ENCODE measurements at places on chromosomes 16 and 17.

DNA sequence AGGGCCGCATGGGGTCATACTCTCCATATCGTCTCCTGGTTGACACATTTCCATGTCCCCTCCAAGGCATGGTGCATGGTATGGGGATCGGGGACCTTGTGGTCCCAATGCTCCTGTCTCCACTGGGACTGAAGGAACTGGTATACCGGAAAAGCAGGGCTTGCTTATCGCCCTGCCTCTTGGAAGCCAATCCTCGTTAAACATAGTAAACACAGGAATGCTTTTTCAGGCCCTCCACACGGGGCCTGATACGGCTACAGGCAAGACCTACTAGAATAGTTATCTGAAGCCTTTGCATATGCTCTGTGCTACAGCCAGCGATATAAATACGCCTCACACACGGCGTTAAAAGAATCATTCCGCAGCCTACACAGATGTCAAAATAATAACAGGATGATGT is 159.5 kb downstream of the SHISA9 start:
- no peak overlapping the region for H3K4me3 ChIP-seq
- no peaks in the 10 kb centered on the region for H3K4me1 ChIP-seq
- H3K36me3 ChIP-seq, result no peaks in the 10 kb centered on the region
- no peak overlapping the region for H3K27ac ChIP-seq

DNA sequence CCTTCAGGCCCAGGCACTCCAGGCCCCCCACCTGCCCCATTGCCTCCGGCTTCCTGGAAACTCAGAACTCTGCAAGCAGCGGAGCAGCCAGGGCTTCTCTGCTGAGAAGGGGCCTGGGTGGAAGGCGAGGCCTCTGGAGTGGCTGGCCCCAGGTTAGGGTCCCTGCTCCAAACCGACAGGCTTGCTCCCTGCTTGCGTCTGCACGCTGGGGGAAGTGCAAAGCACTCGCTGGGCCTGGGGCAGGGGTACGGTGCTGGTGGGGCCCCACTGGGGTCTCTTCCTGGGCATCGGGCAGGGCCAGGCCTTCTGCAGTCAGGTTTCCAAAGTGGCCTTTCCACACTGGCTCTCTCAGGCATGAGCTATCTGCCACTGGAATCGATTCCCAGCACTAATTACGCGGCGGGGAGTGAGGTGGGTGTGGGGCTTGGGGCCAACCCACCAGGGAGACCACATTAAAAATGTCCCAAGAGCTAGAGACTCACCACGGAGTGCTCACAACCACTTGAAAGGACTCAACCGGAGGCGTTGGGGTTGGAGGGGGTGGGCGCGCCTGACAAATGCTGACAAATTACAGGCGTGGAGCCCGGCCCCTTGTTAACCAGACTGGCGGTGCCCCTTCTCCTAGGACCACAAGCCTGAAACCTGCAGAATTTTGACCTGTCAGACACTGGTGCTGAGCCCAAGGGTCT is 17.9 kb downstream of the FAM83G start:
- no peak for DNase-seq
- H3K4me1 ChIP-seq, result no peaks in the 10 kb centered on the region
- H3K27me3 ChIP-seq, result no peaks in the 10 kb centered on the region
- H3K4me3 ChIP-seq, result no peak overlapping the region

DNA sequence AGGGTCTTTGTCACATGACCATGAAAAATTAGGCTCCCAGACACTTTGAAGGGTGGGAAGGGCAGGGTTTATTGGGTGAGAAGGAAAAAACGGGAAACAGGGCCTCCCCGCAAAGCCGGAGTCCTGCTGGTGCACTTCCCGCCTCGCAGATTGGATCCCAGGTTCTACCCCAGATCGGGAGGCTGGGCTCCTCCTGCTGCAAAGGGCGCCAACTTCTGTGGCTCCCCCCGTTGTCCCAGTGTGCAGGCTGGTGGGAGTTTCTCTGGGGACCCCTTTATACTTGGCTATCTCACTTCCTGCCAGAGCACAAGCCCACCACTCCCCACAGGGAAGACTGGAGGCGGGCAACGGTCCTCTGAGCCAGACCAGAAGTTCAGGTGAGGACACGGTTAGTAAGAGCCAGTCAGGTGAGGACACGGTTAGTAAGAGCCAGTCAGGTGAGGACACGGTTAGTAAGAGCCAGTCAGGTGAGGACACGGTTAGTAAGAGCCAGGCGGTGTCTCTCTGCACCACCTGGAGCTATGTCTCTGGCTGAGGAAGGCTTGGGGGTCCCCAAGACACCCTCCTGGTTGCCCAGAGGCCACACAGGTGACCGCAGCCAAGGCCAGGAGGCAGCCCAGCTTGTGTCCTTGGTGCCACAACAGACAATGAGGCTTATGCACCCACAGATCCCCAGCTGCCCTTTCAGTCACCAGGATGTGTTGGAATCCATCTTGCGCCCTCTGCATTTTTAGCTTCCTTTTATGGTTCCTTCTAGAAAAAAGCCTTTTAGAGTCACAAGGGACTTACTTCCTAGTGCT is 48.1 kb upstream of the CHMP6 start:
- H3K36me3 ChIP-seq, result no peaks in the 10 kb centered on the region
- H3K4me1 ChIP-seq, result peaks cover 33% of the 10 kb centered on the region
- no peaks in the 10 kb centered on the region for H3K27me3 ChIP-seq
- no peak for DNase-seq

GRCh38 chr16:5763176-5763575 is 665.6 kb upstream of the EEF2KMT start:
- DNase-seq, result no peak
- H3K4me3 ChIP-seq, result no peak overlapping the region
- no peak overlapping the region for H3K27ac ChIP-seq
- H3K36me3 ChIP-seq, result no peaks in the 10 kb centered on the region

DNA sequence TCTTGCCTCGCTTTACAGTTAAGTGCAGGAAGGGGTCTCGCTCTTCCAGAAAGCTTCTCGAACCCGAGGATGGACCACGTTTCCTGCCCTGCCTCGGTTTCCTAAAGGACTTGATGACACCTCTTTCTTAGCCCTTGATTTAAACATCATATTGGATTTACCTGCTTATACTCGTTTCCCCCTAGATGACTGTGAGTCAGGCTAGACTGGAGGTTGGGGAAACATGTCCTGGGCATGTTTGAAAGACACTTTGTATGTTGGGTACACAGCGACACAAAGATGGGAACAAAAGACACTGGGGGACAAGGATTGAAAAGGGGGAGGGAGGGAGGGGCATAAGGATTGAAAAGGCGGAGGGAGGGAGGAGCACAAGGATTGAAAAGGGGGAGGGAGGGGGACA is 30.0 kb downstream of the SDK2 start:
- no peak overlapping the region for H3K27ac ChIP-seq
- DNase-seq, result no peak
- H3K27me3 ChIP-seq, result no peaks in the 10 kb centered on the region

GRCh38 chr17:82938486-82938872 is 98.7 kb upstream of the ZNF750 start:
- no peak for DNase-seq
- peaks cover 32% of the 10 kb centered on the region for H3K36me3 ChIP-seq
- no peak overlapping the region for H3K27ac ChIP-seq
- no peaks in the 10 kb centered on the region for H3K27me3 ChIP-seq
- H3K4me1 ChIP-seq, result no peaks in the 10 kb centered on the region
- H3K4me3 ChIP-seq, result no peak overlapping the region

DNA sequence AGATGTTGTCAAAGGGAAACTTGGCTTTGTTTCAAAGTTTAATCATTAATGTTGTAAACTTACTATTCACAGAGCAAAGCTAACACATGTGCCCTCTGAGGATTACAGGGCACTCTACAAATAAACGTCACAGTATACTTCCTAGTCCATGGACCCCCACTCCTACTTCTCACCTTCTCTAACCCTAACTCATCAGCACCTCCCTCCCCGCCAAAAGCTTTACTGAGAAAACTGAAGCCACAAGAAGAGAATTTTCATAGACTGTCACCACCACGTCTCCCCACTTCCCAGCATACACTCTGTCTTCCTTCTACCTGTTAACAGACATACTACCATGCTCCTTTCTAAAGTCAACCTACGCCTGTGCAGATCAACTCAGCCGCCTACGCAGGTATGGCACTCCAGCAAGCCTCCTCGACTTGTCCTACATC is 29.0 kb downstream of the HELZ start:
- DNase-seq, result no peak
- H3K4me3 ChIP-seq, result no peak overlapping the region
- peaks cover 8% of the 10 kb centered on the region for H3K36me3 ChIP-seq

DNA sequence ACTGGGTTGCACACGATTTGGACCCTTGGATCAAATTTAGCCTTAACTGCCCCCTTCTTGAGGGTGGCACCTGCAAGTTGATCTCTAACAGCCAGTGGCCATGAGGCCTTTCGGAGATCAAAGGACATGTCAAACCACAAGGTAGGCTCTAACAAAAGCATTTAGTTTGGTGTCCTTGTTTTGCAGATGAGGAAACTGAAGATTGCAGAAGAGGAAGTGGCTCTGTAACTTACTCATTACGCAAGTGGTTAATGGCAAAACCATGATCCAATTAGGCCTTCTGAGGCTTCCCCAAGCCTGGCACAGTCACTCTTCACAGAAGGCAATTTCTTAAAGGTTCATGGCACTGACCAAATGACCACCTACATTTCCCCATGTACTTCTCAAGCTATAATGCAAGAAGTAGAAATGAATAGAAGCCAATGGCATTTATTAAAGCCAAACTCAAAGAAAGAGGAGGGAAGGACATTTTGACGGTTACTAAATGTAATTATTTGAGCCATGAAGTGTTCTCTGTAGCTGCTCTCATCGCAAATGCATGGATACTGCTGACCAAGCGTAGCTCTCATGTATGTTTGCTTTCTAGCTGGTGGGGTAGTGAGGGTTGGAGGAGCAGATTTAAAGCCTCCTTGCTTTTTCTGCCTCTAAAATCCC is 32.8 kb upstream of the ABCC12 start:
- no peak overlapping the region for H3K27ac ChIP-seq
- no peaks in the 10 kb centered on the region for H3K36me3 ChIP-seq
- no peaks in the 10 kb centered on the region for H3K4me1 ChIP-seq
- H3K27me3 ChIP-seq, result no peaks in the 10 kb centered on the region

GRCh38 chr16:2790631-2791030 is 3.3 kb upstream of the PRSS33 start:
- DNase-seq, result no peak
- H3K36me3 ChIP-seq, result no peaks in the 10 kb centered on the region
- peaks cover 66% of the 10 kb centered on the region for H3K27me3 ChIP-seq
- no peak overlapping the region for H3K4me3 ChIP-seq
- H3K4me1 ChIP-seq, result no peaks in the 10 kb centered on the region
